ENCODE measurements at places on chromosomes 5 and 9. TPM values are rescaled to one million over a fixed set of nuclear protein-coding genes. Genes with fewer than 3 reads are reported as not detected.

Gene ADRA1B
- 2.9 TPM for total RNA-seq

DNA sequence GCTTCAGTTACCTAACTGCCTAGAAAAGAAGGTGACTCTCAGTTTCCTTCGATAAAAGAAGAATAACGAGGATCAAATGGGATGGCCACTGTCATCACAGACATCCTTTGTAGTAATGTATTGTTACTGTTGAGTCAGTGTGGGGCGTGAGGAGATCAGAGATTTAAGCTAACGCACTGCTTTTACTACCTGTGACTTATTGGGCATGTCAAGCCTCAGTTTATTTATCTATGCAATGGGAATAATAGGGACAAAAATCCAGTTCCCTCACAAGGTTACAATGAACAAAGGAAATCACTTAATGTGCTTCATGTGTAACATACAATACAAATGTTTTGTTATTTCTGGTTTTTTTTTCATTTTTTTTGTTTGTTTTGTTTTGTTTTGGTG, 255 bp upstream of the TRPM6 start:
- no peaks in the 10 kb centered on the region for H3K36me3 ChIP-seq
- DNase-seq = no peak

GRCh38 chr9:131518553-131518952, 12.5 kb downstream of the UCK1 start:
- no peaks in the 10 kb centered on the region for H3K27me3 ChIP-seq
- H3K4me3 ChIP-seq = no peak overlapping the region
- peak overlapping the region; percentile 82 for H3K27ac ChIP-seq
- peaks cover 8% of the 10 kb centered on the region for H3K4me1 ChIP-seq
- no peak for DNase-seq
- H3K36me3 ChIP-seq = peaks cover 52% of the 10 kb centered on the region

DNA sequence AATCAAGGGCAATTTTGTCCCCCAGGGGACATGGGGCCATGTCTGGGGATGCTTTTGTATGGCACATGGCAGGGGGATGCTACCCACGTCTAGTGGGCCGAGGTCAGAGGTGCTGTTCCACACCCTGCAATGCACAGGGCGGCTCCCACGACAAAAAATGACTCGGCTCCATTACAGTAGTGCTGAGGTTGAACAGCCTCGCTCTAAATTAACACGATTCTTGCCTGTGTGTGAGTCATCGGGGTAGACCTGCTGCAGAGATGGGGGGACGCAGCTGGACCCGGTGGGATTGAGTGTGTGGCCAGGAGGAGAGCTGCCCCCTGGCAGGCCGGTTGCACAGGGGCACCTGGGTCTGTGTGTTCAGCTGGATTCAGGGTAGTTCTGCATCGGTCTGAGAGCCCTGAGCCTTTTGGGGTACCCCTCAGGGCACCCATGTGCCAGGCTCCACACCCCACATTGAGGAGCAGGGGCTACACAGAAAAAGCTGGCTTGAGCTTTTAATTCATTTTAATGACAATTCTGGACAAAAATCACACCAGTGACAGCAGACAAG, 20.0 kb upstream of the COL5A1 start:
- no peaks in the 10 kb centered on the region for H3K36me3 ChIP-seq
- no peak for DNase-seq
- H3K27me3 ChIP-seq = no peaks in the 10 kb centered on the region
- no peak overlapping the region for H3K27ac ChIP-seq
- no peak overlapping the region for H3K4me3 ChIP-seq

DNA sequence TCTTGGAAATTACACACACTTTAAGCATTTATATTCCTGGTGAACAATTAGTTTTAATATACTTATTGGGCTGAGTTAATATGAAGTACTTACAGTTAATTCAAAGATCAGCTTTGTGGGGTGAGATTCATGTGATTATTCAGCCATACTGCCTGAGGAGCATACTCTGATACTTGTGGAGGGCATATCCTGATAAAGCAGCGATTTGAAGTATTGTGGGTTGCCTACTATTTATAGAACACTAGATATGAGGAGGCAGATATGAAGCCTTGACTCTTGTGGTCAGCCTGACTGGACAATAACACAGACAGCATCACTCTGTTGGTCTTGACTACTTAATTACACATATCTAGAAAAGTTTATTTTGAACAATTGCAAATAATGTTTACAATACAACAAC, 27.0 kb upstream of the AGGF1 start:
- H3K27ac ChIP-seq = peak overlapping the region; percentile 49
- no peak overlapping the region for H3K4me3 ChIP-seq
- H3K4me1 ChIP-seq = peaks cover 15% of the 10 kb centered on the region
- no peaks in the 10 kb centered on the region for H3K27me3 ChIP-seq

Gene TXNDC8
- total RNA-seq = not detected

DNA sequence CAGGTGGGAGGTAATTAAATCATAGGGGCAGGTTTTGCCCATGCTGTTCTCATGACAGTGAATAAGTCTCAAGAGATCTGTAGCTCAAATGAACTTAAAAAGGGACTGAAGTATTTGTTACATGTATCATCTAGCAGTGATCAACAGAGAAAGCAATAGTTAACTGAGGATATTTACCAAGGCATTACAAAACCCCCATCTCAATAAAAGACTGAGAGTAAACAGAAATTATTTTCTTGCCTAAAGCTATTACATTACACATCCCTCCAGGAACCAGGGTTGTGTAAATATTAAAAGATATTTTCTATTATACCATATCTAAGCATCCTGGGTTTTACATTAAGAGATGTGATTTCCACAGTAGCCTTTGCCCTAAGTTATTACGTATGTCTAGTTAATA, 169.9 kb downstream of the CTNND2 start:
- no peaks in the 10 kb centered on the region for H3K36me3 ChIP-seq
- no peak overlapping the region for H3K27ac ChIP-seq
- no peaks in the 10 kb centered on the region for H3K27me3 ChIP-seq
- no peak overlapping the region for H3K4me3 ChIP-seq

DNA sequence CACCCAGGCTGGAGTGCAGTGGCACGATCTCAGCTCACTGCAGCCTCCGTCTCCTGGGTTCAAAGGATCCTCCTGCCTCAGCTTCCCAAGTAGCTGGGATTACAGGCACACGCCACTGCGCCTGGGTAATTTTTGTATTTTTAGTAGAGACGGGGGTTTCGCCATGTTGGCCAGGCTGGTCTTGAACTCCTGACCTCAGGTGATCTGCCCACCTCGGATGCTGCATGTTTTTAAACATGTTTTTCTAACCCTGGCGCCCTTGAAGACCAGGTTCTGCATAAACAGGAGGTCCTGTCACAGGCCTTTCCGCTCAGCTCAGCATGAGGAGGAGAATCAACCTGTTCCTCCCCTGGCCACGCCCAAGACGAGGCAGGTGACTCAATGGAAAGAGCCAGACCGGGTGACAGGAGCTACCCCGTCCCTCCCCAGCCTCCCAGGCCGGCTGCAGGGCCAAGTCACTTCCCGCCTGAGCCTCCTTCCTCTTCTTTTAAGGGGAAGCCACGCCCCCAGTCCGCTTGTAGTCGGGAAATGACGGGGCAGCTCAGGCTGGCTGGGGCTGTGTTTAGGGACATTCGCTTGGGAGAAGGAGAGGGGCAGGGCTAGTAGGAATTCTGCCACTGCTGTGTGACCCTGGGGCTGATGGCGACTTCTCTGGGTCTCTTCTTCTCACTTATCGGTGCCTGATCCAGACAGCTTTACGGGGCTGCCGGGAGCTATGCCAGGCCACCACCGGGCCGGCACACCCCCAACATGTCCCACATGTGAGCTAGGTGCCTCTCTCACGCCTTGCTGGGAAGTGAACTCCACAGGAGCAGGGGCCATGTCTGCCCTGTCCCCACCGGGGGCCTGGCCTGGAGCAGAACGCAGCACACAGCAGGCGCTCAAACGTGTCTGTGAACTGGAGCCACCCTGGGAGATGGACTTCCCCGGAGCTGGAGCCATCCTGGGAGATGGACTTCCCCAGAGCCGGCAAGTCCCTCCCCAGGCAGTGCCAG, 6.1 kb downstream of the NOTCH1 start:
- H3K4me1 ChIP-seq = no peaks in the 10 kb centered on the region
- H3K27ac ChIP-seq = no peak overlapping the region
- no peaks in the 10 kb centered on the region for H3K36me3 ChIP-seq
- DNase-seq = peak; percentile 78
- H3K4me3 ChIP-seq = no peak overlapping the region

Gene PCDHB12
- 9.5 TPM for total RNA-seq

DNA sequence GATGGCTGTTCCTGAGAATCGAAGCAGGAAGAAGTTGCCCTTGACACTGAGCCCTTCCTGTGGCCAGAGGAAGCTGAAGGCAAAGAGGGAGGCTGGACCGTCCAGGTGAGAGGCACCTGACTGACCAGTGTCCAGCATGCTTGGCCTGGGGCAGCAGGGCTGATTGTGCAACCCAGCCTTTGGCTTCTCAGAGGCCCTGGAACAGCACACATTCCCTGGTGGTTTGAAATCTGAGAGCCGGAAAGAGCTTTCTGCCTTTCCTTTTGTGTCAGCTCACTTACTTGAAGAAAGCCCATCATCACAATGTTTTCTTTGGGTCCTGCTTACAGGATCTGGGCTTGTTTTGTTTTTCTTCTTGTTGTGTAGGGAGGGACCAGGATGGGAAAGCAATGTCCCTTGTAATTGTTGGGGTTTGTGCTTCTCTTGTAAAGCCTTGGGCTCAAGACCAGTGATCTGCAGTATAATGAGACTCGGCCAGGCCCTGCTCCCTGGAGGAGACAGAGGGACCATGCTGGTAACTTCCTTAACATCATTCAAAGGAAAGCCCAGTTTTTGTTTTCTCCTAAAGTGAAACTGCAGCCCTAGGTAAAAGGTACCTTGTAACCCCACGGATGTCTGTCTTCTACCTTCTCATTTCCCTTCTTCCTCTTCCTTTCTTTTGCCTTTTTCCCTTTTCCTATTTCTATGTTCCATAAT, 213.7 kb downstream of the NXNL2 start:
- DNase-seq = peak; percentile 90
- H3K27me3 ChIP-seq = no peaks in the 10 kb centered on the region
- no peak overlapping the region for H3K27ac ChIP-seq
- H3K4me1 ChIP-seq = peaks cover 25% of the 10 kb centered on the region
- H3K36me3 ChIP-seq = no peaks in the 10 kb centered on the region

Gene MVB12B
- 23.4 TPM for total RNA-seq

Gene FXN
- total RNA-seq = 20.6 TPM

DNA sequence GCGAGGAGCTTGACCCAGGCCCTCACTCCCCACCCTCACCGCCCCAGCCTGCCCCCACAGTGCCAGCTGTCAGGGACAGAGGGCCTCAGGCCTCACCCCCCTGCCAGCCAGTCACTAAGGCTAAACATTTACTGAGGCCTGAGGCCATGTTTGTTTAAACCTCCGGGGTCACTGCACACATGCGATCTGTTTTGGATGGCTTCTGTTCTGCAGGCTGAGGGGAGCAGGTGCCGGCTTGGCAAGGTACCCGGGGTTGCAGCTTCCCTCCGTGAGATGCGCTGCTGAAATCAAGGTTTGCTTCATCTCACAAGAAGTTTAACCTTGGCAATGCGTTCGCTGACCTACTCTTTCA, 103.3 kb upstream of the BOD1 start:
- no peaks in the 10 kb centered on the region for H3K36me3 ChIP-seq
- no peaks in the 10 kb centered on the region for H3K4me1 ChIP-seq
- no peak overlapping the region for H3K4me3 ChIP-seq
- no peaks in the 10 kb centered on the region for H3K27me3 ChIP-seq
- DNase-seq = no peak

DNA sequence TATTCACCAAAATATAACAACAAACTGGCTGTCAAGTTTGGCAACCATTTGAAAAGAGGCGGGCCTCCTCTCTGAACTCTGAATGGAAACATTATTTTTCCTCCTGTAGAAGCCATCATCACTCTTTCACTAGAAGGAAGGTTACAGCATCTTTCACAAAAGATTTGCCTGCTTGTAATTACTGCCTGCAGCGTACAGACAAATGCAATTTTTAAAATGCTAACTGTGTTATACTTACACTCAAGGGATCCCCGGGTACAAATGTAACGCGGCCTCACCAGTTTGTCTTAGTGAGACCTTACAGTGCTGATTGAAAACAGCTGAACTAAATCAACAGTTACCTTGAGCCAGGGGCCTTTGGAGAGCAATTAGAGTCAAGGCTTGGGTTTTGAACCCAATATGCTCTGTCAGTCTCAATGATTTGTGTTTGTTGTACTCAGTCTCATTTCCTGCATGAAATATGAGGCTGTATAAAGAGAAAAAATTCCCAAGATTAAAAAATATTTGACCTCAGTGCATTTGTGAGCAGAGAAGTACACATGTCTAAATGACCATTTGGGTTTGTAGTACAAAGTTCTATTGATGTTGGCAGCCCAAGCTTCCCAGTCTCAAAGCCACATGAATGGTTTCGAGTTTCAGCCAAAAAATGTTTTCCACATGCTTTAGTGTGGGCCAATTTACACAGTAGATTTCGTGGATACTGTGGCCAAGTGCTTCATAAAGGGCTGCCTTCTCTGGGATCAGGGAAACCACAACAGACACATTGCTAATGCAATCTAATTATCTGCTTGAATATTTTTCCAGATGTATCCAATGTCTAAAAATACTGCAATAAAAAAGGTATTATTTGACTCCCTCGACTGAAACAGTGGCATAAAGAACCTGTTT, 500.0 kb downstream of the SPATA31D1 start:
- H3K27ac ChIP-seq = no peak overlapping the region
- peak; percentile 87 for DNase-seq
- H3K4me3 ChIP-seq = no peak overlapping the region
- H3K36me3 ChIP-seq = no peaks in the 10 kb centered on the region
- no peaks in the 10 kb centered on the region for H3K4me1 ChIP-seq

DNA sequence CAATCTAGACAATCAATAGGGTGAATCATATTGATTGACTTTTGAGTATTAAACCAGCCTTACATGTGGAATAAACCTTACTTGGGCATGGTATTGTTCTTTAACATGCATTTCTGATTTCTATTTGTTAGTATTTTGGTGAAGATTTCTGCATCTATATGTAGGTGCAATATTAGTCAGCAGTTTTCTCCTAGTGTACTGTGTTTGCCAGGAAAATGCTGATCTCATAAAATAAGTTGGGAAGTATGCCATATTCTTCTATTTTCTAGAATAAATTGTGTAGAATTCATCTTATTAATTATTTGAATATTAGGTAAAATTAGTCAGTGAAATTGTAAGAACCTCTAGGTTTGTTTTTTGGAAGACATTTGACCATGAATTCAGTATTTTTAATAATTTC, 38.4 kb downstream of the ANXA2R start:
- no peak for DNase-seq
- no peaks in the 10 kb centered on the region for H3K4me1 ChIP-seq
- H3K4me3 ChIP-seq = no peak overlapping the region
- H3K36me3 ChIP-seq = no peaks in the 10 kb centered on the region

DNA sequence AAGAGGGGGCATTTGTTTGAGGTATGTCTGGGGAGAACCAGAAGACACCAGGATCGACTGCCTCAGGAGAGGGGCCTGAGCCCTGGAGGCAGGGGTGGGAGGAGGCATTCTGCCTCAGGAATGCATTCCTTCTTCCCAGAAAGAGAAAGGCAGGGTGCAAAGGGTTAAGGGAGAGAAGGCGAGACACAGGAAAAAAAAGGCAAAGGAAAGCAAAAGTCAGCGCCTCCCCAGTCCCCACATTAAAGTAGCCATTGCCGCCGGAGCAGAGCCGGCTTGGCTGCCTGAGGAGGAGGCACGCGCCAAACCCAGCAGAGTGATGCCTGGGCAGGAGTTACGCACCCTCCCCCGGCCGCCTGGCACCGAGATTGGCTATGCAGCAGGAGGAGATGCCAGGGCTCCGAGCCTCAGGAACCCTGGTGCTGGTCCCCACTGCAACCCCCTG, 123.8 kb upstream of the PHYKPL start:
- no peak overlapping the region for H3K4me3 ChIP-seq
- no peaks in the 10 kb centered on the region for H3K27me3 ChIP-seq
- H3K27ac ChIP-seq = no peak overlapping the region
- peaks cover 13% of the 10 kb centered on the region for H3K4me1 ChIP-seq
- no peaks in the 10 kb centered on the region for H3K36me3 ChIP-seq
- no peak for DNase-seq

GRCh38 chr5:74766418-74766848, 484 bp downstream of the GFM2 start:
- no peaks in the 10 kb centered on the region for H3K27me3 ChIP-seq
- peak overlapping the region; percentile 67 for H3K27ac ChIP-seq
- peak; percentile 20 for DNase-seq
- H3K4me3 ChIP-seq = peak overlapping the region; percentile 82
- peaks cover 32% of the 10 kb centered on the region for H3K36me3 ChIP-seq
